Fibroblast of skin of abdomen (primary cell): ENCODE measurements at places on chromosomes 6 and 20.

DNA sequence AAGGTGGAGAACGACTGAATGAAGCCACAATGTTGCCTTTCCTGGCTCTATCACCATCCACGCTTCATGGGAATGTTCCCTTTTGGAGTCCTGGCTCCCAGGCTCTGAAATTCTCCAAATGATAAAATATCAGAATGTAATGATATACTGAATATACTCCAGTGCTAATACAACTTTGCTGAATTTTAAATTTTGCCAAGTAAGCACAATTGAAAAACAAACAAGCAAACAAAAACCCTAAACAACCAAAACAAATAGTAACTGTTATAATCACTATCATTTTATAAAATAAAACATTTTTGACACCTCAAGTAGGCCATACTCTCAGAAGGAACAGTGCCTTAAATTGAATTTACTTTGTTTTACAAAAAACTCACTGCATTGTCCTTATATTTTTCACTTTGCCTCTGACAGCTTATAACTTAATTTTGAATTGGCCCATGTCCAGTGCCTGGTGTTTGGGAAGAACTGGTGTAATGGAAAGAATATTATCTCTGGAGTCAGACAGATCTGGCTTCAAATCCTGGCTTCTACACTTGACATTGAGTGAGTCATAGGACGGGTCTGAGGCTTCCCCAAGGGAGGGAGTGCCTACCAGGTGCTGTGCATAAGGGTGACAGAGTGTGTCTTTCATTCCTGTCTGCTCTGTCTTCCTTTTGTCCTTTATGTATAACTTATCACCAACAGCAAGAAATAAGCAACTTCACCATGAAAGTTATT is 698.3 kb downstream of the EPM2A start:
- no peak for DNase-seq

DNA sequence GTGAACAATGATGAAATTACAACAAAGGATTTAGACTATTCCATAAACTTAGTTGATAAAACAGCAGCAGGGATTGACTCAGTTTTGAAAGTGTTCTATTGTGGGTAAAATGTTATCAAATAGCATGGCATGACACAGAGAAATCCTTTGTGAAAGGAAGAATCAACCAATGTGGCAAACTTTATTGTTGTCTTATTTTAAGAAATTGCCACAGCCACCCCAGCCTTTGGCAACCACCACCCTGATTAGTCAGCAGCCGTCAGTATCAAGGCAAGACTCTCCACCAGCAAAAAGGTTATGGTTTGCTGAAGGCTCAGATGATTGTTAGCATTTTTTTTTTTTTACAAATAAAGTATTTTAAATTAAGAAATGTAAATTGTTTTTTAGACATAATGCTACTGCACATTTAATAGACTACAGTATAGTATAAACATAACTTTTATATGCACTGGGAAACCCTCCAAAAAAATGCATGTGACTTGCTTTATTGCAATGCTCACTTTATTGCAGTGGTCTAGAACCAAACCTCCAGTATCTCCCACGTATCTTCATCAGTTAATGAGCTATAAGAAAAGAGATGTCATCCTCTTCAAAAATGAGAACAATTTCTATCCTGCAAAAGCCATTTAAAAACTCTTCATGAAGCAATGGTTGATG is 162.7 kb downstream of the SOBP start:
- DNase-seq = no peak

DNA sequence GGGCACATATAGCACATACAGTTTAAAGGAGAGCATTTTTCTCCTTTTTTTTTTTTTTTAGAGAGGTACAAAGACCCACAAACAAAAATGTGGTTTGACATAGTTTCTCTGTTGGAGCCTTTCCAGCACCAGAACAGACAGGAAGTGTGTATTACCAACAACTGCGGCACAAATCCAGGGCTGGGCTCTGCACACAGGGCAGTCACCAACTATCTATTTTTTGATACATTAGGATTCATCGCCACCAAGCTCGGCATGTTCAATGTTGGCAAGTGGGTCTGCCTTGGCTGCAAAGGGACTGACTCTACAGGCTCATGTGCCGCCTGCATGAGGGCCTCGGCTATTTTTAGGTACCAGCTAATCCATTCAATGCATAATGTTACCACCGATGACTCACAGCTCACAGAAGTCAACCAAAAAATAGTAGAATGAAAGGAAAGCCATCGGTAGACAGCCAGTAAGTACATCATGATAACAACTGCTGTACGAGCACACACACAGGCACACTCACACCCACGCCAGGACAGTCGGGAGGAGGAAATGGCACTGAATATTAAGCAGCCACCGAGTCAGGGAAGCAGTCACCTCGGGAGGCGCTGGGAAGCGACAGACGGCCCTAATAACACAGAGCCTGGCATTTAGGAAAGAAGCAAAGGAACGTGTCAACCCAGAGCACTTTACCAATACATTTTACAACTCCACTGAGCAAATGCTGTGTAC is 81.6 kb downstream of the GMPR start:
- peak; percentile 92 for DNase-seq

DNA sequence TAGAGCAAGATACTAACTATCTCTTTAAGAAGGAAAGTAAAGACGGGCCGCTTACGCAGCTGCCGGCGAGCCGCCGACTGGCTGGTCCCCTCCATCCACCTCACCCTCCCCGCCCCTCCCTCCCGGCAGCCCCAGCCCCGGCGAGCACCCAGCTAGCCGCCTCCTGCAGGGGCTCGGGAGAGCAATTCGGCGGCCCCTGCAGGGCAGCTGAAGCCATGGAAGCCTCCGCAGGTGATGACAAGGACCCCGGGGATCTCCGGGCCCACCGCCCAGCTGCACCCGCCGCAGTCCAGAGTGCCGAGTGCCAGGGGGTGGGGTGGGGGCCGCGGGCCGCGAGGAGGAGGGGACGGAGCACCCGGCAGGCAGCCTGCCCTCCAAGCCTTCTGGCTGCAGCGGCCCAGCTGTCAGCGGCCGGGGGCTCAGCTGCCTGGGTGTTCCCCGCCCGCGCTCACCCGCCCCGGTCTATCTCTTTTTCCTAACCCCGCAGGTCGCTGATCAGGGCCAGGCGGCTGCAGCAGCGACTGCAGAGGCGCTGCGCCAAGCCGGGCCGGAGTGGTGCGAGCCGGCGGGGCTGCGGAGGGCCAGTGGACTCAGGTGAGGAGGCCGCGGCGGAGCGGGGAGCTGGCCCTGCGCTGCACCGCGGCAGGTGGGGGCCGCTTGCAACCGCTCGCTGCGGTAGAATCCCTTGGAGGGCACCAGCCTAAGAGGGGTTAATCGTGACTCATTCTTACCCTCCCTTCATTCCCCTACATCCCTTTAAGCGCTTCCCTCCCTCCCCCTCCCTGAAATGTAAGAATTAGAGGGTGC is at the start of gene SNPH:
Gene SNPH, plus strand, starts transcription at position 128 of the 807 bp plus-strand sequence. CDS start 29,946 bp downstream, outside the sequence.
- peak; percentile 76 for DNase-seq

DNA sequence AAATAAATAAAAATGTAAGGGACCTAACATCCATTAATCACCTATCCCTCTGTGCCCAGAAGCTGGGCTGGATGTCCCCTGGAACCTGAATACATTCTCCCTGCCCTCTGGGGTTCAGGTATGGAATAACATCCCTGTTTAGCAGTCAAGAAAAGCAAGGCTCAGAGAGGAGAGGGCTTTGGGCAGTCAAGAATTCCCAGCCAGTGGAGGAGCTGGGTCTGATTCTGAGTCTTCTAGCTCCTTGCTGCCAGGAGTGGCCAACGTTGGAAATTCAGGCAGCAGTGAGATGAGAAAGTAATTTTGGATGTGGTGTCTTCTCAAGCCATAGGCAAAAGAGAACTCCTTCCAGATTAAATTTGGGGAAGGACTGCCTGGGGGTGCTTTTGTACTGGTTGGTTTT is 42.6 kb upstream of the ZNFX1 start:
- DNase-seq = peak; percentile 39
